ENCODE measurements at places on chromosomes 3 and 15.

DNA sequence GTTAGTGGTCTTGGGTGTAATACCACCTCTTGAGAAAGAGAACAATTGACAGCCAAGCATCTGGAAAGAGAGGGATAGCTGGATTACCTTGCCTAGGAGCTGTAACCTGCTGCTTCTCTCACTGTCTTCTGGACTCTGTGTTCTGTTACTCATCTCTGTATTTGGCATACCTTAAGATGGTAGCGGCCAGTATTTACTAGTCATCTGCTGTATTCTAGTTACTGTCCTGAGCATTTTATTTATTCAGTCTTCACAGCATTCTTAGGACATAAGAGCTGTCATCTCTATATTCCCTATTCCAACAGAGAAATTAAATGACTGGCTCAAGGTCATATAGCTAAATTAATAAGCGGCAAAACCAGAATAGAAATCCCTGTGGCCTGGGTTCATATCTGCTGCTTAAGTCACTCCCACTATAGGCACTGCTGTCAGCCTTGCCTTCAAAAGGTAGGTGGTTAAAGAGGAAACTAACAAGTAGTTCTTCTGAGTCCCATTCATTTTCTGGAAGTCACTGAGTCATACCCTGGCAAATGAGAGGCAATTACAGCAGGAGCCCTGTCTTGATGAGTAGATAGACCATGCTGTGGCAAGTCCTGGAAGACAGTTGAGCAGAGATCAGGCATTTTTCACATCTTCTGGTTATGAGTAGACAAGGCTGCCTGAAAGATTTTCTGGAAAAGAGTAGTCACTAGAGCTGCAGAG, 68.2 kb downstream of the RAB7A start:
- no peak for DNase-seq

GRCh38 chr15:72174551-72175165, 22.9 kb downstream of the GRAMD2A start:
- no peak for DNase-seq

DNA sequence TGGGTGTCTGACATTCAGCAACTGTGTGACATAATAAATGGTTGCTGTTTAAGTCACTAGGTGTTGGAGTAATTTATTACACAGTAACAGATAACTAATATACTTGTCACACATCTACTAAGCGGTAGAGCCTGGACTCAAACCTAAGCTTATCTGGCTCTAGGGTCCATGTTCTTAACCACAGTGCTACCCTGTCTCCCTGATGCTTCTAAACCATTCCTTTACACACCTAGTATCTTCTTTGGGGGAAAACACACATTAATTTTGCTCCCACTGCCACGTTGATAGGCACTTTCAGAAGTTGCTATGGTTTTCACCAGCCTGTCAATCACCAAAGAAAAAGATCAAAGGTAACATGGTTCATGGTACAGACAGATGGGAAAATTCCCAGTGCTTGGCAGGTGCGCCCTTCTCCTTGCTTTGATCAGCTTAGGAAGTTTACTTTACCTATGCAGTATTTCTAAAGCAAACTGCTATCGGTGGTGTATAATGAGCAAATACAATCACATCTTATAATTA, 150.8 kb downstream of the PDZRN3 start:
- no peak for DNase-seq

- DNase-seq: no peak
Measured at GRCh38 chr3:58609990-58610389, 32.8 kb upstream of the FAM107A start.

DNA sequence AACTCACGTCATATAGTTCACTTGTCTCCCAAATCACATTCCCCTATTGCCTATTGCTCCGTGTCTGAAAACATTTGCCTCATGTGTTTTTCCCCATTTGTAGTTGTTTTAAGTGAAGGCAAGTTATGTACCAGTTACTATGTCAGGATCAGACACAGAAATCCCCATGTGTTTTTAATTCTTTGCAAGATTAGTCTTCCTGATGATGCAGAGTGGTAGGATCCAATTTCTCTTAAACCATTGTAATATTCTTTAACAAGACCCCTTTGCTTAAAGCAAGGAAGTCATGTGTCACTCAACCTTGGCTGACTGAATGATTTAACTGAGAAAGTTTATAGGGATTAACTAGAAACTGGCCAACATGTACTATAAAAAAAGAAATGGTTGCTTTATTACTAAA, 164.4 kb downstream of the OPA1 start:
- DNase-seq: no peak

DNA sequence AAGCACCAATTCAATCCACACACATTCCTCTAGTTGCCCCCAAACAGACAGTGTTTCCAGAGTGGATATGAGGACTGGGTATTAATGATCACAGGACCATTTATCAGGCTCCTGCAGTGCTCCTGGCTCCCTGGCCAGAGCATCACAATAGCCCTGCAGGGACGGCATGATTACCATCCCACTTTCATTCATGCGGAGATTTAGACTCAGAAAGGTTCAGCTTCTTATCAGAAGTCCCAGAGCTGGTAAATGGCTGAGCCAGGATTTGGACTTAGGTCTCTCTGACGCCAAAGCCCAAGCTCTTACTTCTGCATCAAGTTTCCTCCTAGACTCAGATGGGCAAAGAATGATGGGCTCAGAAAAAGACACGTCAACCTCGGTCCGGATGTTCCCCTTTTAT, 2.9 kb upstream of the EPHB3 start:
- no peak for DNase-seq

- no peak for DNase-seq
Measured at GRCh38 chr15:85603160-85603559, 191.6 kb downstream of the KLHL25 start.

GRCh38 chr3:26621906-26622620, 509 bp upstream of the LRRC3B start:
- no peak for DNase-seq

GRCh38 chr3:98972155-98972554, 70.7 kb upstream of the DCBLD2 start:
- no peak for DNase-seq

- DNase-seq: no peak
Measured at GRCh38 chr15:85694091-85694490, 100.6 kb downstream of the KLHL25 start.

GRCh38 chr15:101439920-101440319, 49.6 kb downstream of the PCSK6 start:
- no peak for DNase-seq

DNA sequence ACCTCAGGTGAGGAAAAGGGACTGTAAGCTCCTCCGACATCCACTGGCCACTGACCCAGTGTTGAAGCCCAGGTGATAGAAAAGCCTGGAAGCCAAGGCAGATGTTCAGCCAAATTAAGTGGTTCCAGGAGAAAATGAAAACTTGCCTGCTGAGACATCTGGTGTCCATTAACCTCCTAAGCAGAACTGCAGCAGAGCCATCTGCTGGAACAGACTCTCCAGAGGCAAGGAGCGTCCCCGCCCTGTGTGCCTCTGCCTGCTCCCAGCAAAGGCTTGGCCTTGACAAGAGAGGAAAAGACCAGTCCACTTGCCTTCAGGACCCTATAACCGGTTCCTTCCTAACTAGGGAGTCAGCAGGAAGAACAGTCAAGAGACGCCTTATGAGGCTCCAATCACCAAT, 48.2 kb downstream of the SRGAP3 start:
- DNase-seq: no peak

GRCh38 chr3:74866357-74867030, 252.0 kb upstream of the CNTN3 start:
- no peak for DNase-seq

GRCh38 chr3:8840556-8840955, 71.1 kb upstream of the OXTR start:
- no peak for DNase-seq

- DNase-seq: no peak
Measured at GRCh38 chr3:53354945-53355498, 7.7 kb upstream of the DCP1A start.

DNA sequence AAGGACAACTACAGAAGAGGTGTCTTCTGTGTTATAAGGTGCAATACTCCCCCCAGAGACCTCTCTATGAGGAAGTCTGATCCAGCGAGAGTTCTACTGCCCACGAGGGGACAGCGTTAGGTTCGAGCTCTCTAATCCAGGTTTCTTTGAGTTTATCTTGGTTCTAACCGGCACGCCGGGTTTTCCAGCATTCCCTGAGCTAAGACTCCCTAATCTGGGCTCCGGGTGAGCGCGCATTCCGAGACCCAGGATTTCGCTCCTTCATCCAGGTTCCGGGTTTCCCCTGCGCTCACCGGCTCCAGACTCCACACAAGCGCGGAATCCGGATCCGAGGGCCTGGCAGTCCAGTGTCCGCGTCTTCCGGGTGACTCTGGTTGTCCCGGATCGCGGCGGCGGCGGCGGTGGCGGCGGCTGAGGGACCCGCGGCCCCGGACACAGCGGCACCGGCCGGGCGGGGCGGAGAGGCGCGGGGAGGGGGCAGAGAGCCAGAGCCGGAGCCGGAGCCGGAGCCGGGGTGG, at the start of gene ZNF609:
TSS of gene ZNF609 (plus strand) at position 373 of the 518 bp plus-strand sequence. CDS start 38,842 bp downstream, outside the sequence.
- peak; percentile 96 for DNase-seq

DNA sequence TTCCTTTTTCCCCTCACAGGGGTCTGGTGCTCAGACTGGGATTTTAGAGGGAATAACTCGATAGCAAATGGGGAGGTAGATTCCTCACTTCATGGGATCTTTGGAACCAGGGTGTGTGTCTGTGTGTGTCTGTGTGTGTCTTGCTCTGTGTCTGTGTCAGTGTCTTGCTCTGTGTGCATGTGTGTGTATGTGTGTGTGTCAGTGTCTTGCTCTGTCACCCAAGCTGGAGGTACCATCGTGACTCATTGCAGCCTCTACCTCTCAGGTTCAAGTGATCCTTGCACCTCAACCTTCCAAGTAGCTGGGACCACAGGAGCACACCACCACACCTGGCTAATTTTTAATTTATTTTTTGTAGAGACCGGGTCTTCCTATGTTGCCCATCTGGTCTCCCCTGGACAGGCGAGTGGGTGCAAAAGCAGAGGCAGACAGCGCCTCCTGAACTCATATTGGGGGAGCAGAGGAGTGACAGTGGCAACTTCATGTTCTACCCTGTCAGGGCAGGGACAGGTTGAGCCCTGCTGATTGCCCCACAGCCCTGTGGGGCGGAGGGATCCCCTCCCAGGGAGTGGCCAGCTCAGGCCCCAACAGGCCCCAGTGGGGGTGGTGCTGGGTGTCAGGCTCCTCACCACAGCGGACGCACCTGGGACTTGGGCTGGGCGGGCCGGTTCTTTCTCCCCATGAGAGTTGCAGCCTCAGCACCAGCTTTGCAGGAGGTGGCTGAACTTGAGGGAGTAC, 10.4 kb upstream of the SEMA4B start:
- no peak for DNase-seq

- no peak for DNase-seq
Measured at GRCh38 chr3:147305533-147306250, 100.7 kb downstream of the ZIC4 start.

DNA sequence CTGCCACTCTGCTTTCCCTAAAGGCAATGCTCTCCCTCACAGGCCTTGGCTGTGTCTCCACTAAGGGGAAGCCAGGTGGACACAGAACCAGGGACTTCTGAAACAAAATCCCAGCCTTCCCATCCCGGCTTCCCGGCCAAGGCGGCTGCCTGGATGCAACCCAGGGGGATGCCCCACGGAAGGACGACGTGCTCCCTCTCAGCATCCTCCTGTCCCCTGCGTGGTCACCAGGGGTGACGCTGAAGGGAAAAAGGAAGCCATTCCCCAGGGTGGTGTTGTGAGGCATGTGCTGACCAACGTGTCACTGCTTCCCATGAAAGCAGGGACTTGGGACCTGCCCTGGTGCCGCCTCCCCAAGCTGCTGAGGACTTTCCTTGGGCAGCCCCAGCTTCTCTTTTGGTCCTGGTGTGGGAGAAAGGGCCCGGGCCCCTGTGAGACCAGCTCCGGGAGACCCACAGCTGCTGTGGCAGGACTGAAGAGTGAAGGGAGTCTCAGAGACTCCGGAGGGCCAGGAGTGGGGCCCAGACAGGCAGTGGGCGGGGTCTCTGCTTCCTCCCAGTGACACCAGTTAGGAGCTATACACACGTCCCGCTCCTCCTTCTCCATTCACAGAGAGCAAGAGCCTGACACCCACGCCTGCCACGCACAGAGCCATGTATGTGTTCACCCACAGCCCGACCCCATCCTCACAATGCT, 139.2 kb downstream of the NUP210 start:
- no peak for DNase-seq

DNA sequence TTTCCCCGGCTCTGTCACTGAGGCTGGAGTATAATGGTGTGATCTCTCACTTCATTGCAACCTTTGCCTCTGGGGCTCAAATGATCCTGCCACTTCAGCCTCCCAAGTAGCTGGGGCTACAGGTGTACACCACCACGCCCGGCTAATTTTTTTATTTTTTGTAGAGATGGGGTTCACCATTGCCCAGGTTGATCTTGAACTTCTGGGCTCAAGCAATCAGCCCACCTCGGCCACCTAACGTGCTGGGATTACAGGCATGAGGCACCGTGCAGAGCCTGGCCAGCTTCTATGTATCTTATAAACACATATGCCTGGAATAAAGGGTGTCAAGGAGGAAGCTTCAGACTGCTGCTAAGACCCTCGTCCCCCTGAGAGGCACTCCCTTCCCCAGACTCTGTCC, 4.2 kb downstream of the ZNF589 start:
- no peak for DNase-seq

GRCh38 chr3:72255791-72256559, 471.0 kb upstream of the PROK2 start:
- DNase-seq: peak; percentile 72

GRCh38 chr3:74375653-74376052, 238.8 kb downstream of the CNTN3 start:
- DNase-seq: no peak
